ENCODE measurements at places on chromosomes 3 and 15. TPM values are rescaled to one million over a fixed set of nuclear protein-coding genes. Genes with fewer than 3 reads are reported as not detected.

Gene TM4SF1
- polyA plus RNA-seq = 72.4 TPM

Gene LRRFIP2
- 48.0 TPM for polyA plus RNA-seq

Gene CLDN11
- 226 TPM for polyA plus RNA-seq

Gene EOGT
- polyA plus RNA-seq = 12.8 TPM

Gene MAP3K13
- polyA plus RNA-seq = 59.5 TPM

Gene HIGD2B
- polyA plus RNA-seq = not detected

- no peak for DNase-seq
Measured at GRCh38 chr15:66236806-66237375, 16.7 kb downstream of the MEGF11 start.

- no peak for DNase-seq
Measured at GRCh38 chr15:61489571-61489970, 260.5 kb upstream of the RORA start.

GRCh38 chr3:65552434-65552833 is 486.3 kb downstream of the MAGI1 start:
- no peak for DNase-seq

- no peak for DNase-seq
Measured at GRCh38 chr15:62981071-62981470, 61.5 kb upstream of the TPM1 start.

DNA sequence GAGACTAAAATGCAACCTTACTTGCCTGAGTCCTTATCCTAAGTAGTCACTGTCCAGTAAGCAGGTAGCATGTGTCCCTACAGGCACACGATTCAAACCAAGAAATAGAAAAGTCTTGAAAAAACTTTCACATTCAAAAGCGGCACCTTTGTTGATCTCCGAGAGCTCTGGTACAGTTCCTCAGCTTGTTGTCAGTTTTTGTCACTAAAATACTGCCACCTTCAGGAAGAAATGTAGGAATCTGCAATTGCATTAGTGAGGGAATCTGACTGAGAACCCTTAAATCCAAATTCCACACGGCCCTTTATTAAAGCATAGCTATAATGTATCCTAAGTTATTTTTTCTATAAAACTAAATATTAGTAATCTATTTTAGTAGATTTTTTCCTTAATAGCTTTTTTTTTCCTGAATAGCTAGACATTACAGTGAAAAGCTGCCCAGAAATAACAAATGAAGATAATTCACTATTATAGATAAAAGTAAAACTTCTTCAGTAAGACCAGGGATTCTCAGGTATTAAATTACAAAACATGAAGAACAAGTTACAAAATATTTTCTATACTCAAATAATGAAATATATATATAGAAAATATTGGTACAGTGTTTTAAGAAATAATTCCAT is 44.0 kb downstream of the CCDC54 start:
- DNase-seq = no peak

DNA sequence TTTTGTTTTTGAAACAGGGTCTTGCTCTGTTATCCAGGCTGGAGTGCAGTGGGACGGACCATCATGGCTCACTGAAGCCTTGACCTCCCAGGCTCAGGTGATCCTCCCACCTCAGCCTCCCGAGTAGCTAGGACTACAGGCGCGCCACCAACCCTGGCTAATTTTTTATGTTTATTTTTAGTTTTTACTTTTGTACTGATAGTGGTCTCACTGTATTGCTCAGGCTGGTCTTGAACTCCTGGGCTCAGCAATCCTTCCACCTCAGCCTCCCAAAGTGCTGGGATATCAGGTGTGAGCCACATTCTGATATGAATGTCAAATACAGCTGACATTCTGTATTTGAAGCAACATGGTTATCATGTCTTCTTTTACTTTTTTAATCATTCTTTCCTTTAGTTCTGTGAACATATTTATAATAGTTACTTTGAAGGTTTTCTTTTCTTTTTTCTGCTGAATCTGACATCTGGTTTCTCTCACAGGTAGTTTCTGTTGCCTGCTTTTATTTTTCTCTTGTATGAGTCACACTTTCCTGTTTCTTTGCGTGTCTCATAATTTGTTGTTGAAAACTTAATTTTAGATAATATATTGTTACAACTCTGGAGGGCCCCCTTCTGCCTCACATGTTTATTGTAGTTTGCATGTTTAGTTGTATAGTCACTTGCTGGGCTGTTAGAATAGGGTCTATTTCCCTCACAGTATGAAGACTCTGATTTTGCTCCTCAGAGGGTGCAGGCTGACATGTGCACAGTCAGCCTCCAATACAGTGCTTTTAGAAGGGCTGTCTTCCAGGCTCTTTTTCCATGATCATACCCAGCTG is 8.4 kb upstream of the CNTN4 start:
- no peak for DNase-seq

DNA sequence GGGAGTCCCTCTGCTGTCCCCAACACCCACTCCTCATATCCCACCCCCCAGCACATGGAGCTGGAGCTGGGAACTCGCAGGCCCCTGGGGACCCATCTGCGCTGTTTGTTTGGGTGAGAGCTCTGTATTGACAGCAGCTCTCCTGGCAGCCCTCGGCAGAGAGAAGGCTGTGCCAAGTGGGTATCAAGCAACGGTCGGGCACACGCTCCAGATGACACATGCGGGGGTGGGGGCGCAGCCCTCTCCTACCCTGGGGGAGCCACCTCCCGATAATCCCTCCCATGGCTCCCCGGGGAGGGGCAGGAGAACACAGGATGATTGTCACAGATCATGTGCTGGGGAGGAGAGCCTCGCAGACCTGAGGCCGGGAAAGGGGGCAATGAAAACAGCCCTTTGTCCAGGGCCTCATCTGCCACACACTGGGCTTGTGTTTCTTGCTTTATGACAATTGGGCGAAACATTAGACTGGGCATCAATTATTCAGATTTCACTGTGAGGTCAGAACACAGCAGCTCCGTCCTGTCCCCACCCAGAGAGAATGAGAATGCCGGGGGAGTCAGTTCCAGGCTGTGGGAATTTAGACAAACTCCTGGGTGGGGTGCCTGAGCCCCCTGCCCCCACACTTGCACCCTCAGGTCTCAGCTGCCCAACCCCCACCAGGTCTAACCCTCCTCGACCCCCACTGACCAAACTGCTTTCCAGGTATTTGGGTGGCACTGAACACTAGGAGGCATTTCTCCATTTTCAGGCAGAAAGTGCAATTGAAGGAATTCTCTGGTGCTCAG is 46.4 kb upstream of the KLF13 start:
- no peak for DNase-seq

- DNase-seq = no peak
Measured at GRCh38 chr3:4547799-4548198, 54.7 kb downstream of the ITPR1 start.

GRCh38 chr15:25435474-25436243 is 3.2 kb downstream of the UBE3A start:
- DNase-seq = no peak

- DNase-seq = no peak
Measured at GRCh38 chr15:29102911-29103823, 166.5 kb downstream of the NSMCE3 start.

GRCh38 chr3:34364335-34364734 is 565.9 kb downstream of the PDCD6IP start:
- no peak for DNase-seq
